Stimulated activated CD8-positive, alpha-beta memory T cell treated with anti-CD3 and anti-CD28 coated beads, Interleukin-2, amount 100 ng/mL, for 1 hour (primary cell): ENCODE measurements at places on chromosomes 1 and 21.

DNA sequence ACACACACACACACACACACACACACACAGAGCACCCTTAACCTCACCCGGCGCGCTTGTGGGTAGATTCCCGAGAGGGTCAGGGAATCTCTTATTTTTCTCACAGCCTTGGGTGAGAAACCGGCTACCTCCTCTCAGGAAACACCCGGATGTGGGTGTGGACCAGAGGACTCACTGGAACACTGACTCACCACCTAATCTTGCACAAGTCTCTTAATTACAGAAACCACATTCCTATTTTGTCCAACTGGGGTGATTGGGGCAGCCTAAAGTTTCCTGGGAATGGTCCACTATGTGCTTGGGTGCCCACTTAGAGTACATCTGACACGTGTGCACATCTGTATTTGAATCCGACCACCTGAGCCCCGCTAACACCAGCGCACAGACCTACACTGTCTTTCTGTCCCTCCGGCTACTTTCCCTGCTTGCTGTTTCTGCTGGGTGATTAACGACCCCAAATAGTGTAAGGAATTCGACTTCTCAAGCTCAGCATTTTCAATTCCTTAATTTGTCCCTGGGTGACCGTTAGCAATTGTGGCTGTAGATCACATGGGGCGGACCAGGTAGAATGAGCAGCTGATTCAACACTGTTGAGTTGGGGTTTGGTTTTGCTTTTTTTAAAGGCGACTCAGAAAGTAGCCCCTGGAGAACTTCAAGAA, 14.0 kb upstream of the TBX15 start:
- no peak for DNase-seq

GRCh38 chr1:218376722-218377121, 31.6 kb downstream of the TGFB2 start:
- DNase-seq = no peak

DNA sequence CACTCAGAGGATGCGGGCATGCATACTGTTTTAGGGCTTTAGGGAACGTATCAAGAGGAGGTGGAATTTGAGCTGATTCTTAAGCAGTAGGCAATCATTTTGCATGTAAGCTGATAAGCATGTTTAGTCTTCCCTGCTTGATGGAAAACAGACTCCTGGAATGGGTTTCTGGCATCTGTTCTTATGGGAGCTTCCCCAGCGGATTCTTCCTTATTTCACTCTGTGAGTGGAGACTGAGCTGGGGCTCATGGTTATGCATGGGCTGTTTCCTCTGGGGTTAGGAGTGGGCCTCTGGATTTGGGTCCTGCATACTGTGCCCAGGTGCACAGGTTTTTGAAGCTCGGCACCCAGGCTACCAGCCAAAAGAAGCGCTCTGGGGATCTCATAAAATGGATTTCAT, 93.4 kb downstream of the DIRAS3 start:
- no peak for DNase-seq

DNA sequence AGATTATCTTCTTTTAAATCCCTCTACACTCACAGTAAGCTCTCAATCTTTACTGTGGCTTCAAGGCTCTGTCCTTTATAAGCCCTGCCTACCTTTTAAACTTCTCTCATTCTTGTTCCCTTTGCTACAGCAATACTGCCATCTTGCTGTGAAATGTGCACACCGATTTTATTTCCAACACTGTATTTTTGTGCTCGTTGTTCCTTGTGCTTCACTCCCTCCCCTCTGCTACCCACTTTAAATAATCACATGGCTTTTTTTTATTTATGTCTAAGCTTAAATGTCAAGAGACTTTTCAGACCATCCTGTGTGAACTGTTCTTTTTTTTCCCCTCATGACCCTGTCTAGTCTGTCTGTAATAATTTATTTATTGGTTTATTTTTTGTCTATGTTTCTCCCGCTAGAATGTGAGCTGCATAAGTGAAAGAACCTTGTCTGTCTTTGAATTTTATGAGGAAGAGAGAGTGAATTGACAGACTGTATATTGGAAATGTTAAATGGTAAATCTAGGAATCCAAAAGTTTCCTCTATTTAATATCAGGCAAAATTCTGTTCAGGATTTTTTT, 45.7 kb downstream of the ABCD3 start:
- no peak for DNase-seq

DNA sequence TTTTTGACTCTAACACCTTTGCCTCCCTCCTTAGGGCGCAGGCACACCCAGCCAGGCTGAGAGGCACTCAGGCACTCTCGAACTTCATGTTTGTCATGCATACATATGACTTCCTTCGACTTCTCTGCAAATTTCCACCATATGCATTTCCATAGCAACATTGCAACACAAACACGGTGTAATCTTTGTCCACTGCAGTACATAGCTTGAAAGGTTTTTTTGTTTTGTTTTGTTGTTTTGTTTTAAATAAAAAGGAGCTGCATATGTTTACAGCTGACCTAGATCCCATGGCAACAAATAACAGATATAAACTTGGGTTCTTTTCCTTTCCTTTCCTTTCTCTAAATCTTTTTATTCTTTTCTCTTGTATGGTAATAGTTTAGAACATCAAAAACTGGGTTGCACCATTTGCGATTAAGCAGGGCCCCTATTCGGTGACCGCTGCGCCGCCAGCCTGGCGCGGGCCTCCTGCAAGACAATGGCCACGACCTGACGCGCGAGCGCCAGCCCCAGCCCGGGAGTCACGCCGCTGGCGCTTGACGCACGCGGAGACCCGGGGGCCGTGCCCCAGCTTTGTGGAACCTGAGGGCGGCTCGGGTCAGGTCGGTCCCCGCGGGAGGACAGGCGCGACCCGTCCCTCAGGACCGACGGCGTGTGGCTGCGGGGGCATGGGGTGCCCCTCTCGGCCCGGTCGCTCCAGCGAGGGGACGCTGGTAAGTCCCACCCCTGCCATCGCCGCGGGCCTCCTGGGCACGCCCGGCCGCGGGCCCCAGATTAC, 35.2 kb downstream of the CCN1 start:
- DNase-seq = no peak

- DNase-seq = no peak
These were observed 82.3 kb downstream of the ADSS2 start for GRCh38 chr1:244369256-244370057.

GRCh38 chr1:108017698-108018097, 52.7 kb upstream of the VAV3 start:
- DNase-seq = no peak

DNA sequence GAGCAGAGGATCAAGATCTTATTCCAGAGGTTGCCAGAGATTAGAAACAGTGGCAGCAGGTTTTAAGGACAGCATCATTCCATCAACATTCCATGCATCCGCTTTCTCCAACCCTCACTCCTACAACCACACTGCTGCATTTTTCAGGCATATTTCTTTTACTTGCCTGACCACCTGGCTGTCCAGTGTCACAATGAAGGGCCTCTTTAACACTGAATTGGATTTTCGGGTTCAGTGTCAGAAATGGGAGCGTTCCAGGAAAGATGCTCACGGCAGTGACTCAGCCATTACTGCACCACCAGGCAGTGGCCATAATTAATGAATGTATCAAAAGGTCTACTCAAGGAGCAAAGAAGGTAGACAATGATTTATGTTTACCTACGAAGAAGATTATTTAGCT, 200.4 kb upstream of the ESRRG start:
- DNase-seq = no peak

- DNase-seq = no peak
These were observed 62.3 kb downstream of the SLC19A1 start for GRCh38 chr21:45479691-45480675.

- no peak for DNase-seq
These were observed 292.9 kb downstream of the PTGER3 start for GRCh38 chr1:70754701-70755100.

DNA sequence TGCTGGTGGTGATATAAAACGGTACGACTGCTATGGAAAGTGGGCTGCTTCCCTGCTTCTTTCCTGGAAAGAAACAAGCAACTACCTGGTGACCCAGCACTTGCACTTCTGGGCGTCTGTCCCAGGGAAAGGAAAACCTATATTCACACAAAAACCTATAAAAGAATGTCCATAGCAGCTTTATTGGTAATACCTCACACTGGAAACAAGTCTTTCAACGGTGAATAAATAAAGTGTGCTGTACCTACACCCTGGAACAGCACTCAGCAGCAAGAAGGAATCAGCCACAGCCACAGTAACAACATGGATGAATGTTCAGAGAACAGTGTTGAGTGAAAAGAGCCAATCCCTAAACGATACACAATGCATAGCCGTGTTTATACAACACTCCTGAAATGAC, 19.9 kb downstream of the SLC19A1 start:
- DNase-seq = no peak

GRCh38 chr1:155075535-155075934, 3.1 kb upstream of the EFNA3 start:
- no peak for DNase-seq
